EH (cell line): ENCODE measurements at places on chromosomes 11 and 22.
A peak's percentile ranks its signal among the peaks of the same experiment; 100 is the strongest.

DNA sequence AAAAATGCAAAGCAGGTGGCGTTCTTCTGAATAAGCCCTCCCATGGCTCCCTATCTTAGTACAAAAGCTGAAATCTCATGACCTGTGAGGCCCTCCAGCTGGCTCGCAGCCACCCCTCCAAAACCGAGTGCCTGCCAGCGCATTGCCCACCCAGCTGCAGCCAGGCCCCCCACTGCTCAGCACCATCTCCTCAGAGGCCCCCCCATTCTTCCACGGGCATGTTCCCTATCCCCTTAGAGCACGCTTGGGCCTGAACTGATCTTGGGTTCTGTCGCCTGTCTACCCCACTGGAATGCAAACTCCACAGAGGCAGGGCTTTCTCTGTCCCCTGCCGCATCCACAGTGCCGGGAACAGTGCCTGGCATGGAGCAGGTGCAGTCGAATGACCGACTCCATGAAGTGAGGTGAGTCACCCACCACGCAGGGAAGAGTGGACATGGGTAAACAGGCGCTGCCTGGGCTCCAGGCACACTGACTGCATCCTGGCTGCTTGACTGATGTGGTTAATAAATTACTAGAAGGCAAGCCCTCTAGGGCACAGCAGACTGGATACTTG is 11.3 kb upstream of the EFCAB6 start:
- no peak for DNase-seq

- peak; percentile 8 for DNase-seq
Measured at GRCh38 chr11:122486793-122487495, 168.6 kb upstream of the UBASH3B start.

GRCh38 chr11:95144313-95145235 is 54.9 kb downstream of the ENDOD1 start:
- DNase-seq: peak; percentile 29

GRCh38 chr11:1310772-1311468 is 1.5 kb upstream of the TOLLIP start:
- no peak for DNase-seq

GRCh38 chr22:44658311-44658953 is 43.6 kb upstream of the PRR5 start:
- peak; percentile 94 for DNase-seq

- no peak for DNase-seq
Measured at GRCh38 chr22:22927196-22927887, 39.7 kb downstream of the IGLL5 start.

GRCh38 chr11:45165806-45166603 is 19.6 kb downstream of the PRDM11 start:
- DNase-seq: no peak

- DNase-seq: no peak
Measured at GRCh38 chr11:107756553-107756952, 44.7 kb upstream of the SLN start.

DNA sequence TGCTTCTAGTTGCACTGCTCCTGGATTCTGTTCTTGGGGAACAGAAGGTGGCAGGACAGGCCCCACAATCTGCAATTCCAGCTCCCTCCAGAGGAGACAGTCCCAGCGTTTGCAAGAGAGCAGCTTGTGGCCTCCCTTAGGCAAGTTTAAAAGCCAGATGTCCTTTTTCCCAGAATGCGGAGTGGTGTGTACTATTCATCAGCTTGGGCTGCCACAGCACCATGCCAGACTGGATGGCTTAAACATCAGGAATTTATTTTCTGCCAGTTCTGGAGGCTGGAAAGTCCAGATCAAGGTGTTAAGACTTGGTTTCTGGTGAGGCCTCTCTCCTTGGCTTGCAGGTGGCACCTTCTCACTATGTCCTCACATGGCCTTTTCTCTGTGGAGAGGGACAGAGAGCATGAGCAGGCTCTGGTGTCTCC is 11.7 kb downstream of the MIAT start:
- peak; percentile 76 for DNase-seq

- peak; percentile 45 for DNase-seq
Measured at GRCh38 chr11:120186774-120187591, 23.8 kb upstream of the OAF start.

- DNase-seq: no peak
Measured at GRCh38 chr11:79648766-79649520, 208.1 kb upstream of the TENM4 start.

GRCh38 chr11:77411137-77411707 is 62.7 kb downstream of the PAK1 start:
- peak; percentile 37 for DNase-seq

GRCh38 chr11:70555078-70555477 is 156.7 kb downstream of the CTTN start:
- DNase-seq: no peak

GRCh38 chr11:12430954-12431595 is 53.7 kb downstream of the PARVA start:
- peak; percentile 84 for DNase-seq

- no peak for DNase-seq
Measured at GRCh38 chr11:11581481-11581880, 40.3 kb downstream of the GALNT18 start.

DNA sequence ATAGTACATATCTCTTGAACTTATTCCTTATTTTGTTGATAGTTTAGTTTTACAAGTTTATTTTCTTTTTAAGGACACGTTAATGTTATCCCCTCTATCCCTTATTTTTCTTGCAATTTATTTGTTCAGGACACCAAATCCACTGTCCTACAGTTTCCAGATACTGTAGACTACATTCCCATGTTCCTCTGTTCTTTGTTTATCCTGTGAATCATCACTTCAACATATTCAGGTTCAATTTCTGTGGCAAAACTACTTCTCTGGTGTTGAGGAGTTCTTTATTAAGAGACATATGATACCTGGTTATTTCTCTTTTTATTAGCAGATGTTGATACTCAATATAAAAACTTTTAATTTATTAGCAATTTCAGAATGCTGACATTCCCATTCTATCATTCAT is 72.8 kb upstream of the CLNS1A start:
- DNase-seq: peak; percentile 38

DNA sequence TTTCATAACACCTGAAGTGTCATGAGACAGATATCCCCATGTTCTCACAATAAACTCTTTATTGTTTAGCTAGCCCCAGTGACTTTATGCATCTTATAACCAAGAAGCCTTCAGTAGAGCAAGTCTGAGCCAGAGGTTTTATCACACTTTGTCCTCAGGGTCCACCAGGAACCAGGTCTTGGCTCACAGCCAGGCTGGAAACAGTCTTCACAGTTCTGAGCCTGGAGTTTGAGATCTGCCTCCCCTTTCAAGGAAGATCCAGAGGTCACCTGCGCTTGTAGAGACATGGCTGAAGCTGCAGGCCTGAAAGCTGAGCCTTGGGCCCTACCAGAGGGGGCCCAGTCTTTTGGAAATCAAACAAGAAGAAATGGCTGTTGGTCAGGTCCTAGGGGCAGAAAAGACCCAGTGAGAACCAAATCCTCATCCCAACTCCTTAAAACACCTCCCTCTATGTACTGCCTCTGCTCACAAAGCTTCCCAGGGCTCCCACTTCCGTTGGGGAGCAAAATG is 3.5 kb downstream of the RRP8 start:
- DNase-seq: no peak

- DNase-seq: no peak
Measured at GRCh38 chr22:20955548-20955947, 11.5 kb upstream of the AIFM3 start.

DNA sequence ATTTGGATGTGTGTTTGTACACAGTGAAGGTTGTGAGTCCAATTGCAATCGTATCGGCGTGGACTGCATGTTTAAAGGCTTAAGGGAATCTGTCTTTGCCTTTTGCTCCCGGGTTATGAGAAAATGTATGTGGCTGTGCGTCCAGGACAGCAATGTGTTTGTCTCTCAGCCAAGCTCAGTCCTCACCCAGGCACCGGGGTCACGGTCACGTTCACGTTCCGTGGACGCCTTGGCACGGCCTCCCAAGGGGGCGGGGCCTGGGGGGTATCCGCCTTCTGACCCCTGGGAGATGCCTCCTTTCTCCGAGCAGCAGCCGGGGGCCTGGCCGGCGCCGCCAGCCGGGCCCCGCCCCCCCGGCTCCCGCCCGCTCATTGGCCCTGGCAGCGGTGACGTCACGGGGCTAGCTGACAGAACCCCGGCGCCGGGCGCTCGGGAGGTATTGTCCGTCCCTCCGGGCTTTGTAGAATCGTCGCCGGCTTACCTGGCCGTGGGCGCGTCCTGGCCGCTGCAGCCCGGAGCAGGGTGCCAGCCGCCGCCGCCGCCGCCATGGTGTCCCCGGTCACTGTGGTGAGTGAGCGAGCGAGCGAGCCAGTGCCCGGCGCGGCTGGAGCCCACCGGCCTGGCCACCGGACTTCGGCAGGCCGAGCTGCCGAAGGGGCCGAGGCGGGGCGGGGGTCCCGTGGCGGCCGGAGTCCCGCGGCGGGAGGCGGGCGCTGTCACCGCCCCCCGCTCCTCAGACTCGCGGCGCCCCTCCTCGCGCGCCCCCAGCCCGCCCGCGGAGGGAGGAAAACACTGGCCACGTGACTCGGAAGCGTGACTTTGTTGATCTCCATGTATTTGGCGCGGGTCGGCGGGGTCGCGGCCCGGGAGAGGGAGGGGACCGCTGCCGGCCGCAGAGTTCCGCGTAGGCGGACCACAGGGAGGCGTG is at the start of gene TMEM86A:
TSS of gene TMEM86A (plus strand) at position 439 of the 928 bp plus-strand sequence. CDS start at position 547, 108 bp downstream.
- peak; percentile 84 for DNase-seq

DNA sequence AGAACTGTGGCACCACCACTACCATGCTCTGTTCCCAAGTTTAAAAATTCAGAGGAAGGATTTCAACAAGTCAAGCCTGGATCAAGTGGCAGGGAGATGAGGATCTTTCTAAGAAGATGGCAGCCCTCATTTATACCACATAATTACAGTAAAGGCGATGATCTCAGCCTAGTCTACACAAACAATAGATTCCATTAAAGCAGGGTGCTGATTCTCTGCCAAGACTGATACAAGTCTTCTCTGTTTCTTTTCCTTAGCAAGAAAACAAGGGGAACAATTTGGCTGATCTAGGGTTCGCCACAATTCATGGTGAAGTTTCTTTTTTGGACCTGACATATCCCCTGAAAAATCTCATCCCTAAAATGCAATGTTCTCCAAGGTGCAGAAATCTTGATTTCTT is 73.9 kb downstream of the PPFIBP2 start:
- DNase-seq: no peak

DNA sequence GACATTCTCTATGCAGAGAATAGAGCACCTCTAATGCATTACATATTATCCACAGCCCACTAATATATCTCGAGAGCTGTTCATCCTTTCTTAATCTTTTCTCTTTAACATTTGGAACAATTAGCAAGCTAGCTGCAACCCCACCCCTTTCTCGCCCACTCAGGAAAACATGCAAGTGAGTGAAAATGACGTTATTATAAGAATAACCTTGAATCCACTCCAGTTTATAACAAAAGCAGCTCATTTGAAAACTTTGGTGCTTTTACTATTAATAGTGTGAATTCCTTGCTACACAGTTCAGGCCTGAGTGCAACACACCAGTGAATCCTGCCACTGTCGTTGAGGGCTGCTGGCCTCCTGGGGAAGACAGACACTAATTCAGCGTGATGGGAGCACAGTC is 63.3 kb upstream of the BMAL1 start:
- DNase-seq: peak; percentile 23

- DNase-seq: no peak
Measured at GRCh38 chr11:1276041-1276790, 33.2 kb downstream of the TOLLIP start.

DNA sequence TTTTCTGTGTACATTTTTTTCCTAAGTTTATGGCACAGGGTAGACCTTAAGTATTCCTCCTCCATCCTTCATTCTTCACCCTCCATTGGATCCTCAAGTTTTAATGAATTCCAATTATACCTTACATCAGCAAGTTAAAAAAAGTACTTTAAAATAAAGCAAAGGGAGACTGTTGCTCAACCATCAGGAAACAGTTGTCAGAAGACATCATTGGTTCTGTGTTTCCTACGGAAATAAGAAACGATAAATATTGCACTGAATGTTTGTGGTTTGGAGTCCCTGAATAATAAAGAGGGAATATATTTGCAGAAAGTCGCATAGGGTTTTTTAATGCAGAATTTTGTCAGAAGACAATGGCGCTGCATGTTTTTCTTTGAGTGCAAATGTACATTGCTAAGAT is 28.1 kb upstream of the LDHA start:
- DNase-seq: no peak

- DNase-seq: no peak
Measured at GRCh38 chr11:8067929-8068575, 13.0 kb upstream of the TUB start.

DNA sequence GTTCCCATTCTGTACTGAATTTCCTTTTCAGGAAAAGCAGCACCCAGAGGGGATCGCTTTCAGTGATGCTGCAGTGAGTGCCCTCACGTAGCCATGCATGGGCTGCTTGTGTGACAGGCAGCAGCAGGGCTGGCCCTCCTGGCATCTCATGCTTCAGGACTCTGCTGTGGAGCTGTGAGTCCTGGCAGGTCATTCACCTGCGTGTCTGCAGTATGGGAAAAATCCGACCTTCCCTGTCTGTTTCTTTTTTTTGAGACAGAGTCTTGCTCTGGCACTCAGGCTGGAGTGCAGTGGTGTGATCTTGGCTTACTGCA is 13.4 kb downstream of the GLB1L2 start:
- DNase-seq: no peak

GRCh38 chr11:128776424-128777284 is 82.8 kb downstream of the FLI1 start:
- peak; percentile 15 for DNase-seq

DNA sequence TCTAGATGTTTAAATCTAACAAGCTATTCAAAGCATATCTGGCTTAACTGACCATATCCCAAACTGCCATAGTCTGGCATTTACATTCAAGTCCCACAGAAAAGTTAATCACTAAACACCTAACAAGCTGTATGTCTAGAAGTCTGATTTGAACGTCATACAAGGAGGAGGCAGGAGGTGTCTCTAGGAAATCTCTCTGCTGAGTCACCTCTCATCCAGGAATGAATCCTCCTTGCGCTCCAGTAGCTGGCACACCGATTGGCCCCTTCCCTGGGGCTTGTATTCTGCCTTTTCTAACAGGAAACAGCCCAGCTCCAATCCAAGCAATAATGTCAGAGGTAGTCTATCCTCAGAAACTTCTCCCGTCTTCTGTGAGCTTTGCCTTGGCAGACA is 31.8 kb downstream of the FEZ1 start:
- DNase-seq: peak; percentile 32

- DNase-seq: no peak
Measured at GRCh38 chr11:34839969-34840368, 76.2 kb downstream of the APIP start.

- DNase-seq: no peak
Measured at GRCh38 chr11:86934926-86935579, 20.1 kb downstream of the FZD4 start.

DNA sequence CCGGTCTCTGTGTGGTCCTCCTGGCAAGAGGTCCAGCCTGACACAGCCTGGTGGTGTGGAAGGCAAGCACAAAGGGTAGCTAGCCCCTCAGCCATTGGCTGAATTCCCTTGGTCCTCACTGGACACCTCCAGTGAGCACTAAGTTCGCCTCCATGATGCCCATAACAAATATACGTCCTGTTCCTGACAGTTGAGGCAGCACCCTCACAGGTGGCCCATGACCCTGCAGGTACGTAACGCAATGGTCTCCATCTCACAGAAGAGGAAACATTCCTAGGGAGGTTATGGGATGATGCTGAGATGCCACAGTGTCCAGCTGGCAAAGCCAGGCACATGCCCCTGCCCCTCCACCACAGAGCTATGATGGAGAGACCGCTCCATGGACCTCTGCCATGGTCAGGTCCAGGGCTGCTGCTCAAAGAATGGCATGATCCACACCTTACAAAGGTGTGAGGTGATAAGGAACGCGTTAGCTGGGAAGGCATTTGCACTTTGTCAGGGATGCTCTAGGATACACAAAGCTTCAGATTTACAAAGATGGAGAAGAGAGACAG is 1.4 kb upstream of the GNAZ start:
- DNase-seq: no peak

GRCh38 chr22:22833488-22833887 is 54.1 kb upstream of the IGLL5 start:
- DNase-seq: no peak

GRCh38 chr22:27580311-27580897 is 221.2 kb downstream of the MN1 start:
- no peak for DNase-seq
